Dermis blood vessel endothelial cell (primary cell): ENCODE measurements at places on chromosomes 4 and X. TPM values are rescaled to one million over a fixed set of nuclear protein-coding genes. Genes with fewer than 3 reads are reported as not detected.

HGFAC gene
- total RNA-seq, result 0.28 and 0.51 TPM in 2 replicates

MAGEE1 gene
- total RNA-seq, result 0.68 and 1.2 TPM in 2 replicates

DMRTC1 gene
- total RNA-seq, result not detected in 2 replicates

FGF13 gene
- 17.9 and 26.5 TPM in 2 replicates for total RNA-seq

DCX gene
- total RNA-seq, result not detected in 2 replicates

SYN1 gene
- 0.05 TPM in 1 of 2 replicates, not detected in the other for total RNA-seq

TTC29 gene
- total RNA-seq, result not detected in 2 replicates

DNA sequence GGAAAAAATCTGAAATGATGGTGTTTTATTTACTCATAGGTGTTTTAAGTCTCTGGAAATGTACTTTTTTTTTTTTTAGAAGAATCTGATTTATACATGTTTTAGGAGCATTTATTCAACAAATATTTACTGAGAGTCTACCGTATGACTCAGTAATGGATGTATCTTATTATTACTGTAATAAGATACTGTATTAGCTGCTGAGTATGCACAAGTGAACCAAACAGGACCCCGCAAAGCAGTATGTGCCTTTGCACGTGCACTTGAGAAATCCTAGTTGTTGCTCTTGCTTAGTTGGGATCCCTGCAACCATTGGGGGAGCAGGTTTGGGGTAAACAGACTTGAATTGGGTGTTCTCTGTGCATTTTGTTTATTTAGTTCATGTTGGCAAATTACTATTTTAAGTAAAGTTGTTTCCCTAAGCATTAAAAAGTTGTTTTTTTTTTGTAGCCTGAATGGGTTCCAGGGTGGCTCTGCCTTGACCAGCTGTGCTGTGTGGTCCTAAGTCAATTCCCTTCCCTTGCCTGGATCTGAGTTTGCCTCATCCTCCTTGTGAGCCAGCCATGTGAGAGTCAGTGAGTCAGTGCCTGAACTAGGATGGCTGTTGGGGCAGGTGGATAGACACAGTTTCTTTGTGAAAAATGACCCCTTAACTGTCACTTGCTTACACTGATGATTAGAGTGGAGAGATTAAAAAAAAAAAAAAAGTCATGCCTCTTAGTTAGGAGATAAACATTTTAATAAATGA lies 27.7 kb downstream of the DCUN1D4 start:
- no peak for DNase-seq

- DNase-seq, result peak; percentile 58
These were observed at the start of gene STOX2 for GRCh38 chr4:183905081-183905592. TSS of gene STOX2 (plus strand) at chr4:183905307. CDS start at chr4:183906791, 1,484 bp downstream.

- no peak for DNase-seq
These were observed 1492.7 kb upstream of the IGFBP7 start for GRCh38 chr4:58602731-58603359.

- DNase-seq, result no peak
These were observed 6.0 kb downstream of the P2RY4 start for GRCh38 chrX:70254063-70254400.

DNA sequence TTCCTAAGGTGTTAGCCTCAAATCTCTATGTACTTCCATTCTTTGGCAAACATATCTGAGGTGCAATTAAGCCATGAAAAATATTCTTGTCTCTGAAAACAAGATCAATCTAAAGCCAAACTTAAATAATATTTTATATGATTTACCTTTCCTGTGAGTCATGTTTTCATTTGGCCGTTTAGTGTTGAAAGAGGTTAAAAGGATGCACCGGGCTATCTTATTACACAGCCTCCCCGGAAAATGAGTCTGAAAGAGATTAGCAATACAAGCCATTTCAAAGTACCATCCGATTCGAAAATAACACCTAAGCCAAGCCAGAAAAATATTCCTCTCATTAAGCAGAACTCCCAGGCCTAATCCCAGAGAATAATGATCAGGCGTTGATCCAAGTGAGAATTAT lies 161.5 kb upstream of the EPHA5 start:
- no peak for DNase-seq

GRCh38 chrX:69079268-69079667 lies 86.0 kb downstream of the PJA1 start:
- no peak for DNase-seq

- no peak for DNase-seq
These were observed 43.9 kb upstream of the GC start for GRCh38 chr4:71827826-71828225.

DNA sequence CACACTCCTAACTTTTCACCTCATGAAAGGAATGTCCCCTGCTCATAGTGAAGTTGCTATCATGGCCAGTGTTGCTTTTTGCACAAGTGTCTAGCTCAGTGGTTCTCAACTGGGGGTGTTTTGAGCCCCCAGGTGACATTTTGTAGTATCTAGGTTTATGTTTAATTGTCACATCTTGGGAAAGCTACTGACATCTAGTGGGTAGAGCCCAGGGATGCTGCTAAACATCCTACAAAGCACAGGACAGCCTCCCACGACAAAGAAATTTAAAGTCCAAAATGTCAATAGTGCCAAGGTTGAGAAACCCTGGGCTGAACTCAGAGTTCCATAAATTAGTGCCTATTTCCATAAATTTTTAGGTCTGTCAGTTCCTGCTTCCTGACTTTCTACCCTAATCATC lies 70.7 kb upstream of the HCCS start:
- DNase-seq, result no peak

DNA sequence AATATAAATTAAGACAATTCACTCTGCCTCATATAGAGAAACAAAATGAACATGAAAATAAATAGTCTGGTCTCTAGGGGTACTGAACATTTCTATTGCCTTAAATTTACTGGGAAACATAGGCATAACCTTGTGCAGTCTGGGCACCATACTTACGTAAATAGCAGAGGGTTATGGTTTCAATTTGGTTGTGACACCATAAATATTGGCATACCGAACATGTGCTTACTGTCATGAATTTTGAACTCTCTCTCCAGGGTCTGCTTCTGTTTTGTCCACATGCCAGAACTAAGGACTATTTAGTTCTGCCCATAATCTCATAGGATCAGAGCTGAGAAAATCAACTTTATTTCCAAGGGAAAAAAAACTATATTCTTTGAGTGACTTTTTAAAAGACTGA lies 17.6 kb downstream of the PDGFC start:
- DNase-seq, result no peak

DNA sequence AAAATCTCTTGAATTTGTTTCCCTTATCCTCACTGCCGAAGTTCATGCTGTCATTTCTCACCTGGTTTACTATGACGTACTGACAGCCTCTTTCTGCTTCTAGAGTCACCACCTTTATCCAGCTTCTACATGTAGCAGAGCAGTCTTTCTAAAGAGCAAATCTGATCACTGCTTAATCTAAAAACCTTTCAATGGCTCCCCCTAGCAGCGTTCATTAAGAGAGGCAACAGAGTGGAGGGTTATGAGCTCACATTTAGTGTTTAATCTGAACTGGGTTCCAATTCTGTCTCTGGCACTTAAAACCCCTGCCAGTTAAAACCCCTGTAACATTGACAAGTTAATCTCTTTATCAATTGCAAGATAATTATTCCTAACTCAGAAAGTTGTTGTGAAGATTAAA lies 4.4 kb downstream of the RBPJ start:
- DNase-seq, result peak; percentile 36

- peak; percentile 50 for DNase-seq
These were observed 89.5 kb upstream of the VEGFC start for GRCh38 chr4:176882206-176882605.

- DNase-seq, result no peak
These were observed 165.6 kb upstream of the GLRA2 start for GRCh38 chrX:14363728-14364127.

GRCh38 chrX:12984603-12985319 lies 9.9 kb downstream of the TMSB4X start:
- DNase-seq, result peak; percentile 94

DNA sequence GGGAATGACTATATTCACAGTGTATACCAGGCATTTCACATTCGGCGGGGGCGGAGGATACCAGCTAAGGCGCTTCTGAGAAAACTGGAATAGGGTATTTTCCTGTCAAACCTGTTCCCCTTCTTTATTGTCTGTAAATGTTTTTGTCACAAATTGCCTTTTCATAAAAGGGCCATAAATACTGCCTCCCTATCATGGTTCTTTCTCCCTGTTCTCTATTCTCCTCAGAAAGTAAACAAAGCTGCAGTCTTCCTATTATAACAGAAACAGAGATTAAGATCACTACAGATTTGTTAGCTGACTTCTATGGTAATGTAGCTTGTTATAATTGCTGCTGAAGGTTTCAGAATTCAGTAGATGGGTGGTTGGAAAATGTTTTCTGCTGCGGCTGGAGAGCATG lies 32.2 kb downstream of the MID2 start:
- no peak for DNase-seq

DNA sequence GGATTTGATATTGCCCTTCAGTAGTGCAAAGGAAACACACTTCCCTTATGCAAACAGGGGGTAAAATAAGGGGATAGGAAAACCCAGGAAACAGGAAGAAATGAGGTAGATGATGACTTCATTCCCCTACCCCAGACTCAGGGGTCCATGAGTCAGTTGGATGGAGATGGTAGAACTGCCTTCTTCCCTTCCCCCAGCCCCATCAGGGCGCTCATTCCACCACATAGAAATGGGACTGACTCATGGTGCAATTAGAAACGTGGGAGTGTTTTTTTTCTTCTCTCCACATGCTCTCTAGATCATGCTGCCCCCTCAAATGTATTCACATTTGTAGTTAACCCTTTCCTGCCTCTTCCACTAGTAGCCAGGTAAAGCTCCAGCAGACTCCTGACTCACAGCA lies 23.1 kb upstream of the ARMCX2 start:
- DNase-seq, result no peak

DNA sequence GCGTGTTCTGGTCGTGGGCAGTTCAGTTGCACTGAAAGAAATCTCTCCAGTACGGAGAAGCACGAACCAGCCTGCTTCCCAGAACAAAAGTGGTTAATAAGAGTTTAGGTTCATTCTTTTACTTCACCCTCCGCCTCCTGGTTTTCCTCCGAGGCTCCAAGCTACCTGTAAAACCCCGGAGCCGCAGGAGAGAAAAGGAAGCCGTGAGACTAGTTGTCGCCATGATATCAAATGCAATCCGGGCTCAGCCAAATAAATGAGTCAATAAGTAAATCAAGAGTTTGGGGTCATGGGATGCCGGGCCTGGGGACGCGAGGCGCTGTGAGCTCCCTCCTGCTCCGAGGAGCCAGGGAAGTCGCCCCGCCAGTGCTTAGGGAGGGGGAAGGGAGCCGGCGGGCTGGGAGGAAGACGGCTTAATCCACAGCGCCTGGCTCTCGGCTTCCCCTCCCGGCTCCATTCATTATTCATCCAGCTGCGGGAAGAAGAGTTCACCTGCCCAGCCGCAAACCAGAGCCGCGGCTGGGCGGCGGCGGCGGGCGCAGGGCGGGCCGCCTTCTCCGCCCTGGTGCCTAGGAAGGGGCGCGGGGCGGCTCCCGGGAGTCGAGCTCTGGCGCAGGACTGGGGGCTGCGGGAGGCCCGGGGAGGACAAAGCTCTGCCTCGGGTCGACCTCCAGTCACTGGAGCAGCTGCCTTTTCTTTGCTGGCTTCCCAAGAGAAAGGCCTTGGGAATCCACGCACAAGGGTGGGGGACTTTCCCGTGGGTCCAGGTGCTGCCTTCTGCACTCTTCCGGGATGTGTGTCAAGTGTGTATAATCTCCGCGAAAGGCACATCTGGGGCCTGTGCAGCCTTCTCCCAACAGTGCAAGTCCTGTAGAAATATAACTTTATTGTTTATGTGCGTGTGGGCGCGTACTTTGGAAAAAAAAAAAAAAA lies 1.7 kb downstream of the FRAS1 start:
- DNase-seq, result peak; percentile 42

GRCh38 chr4:157389741-157390140 lies 169.2 kb downstream of the GRIA2 start:
- DNase-seq, result no peak

DNA sequence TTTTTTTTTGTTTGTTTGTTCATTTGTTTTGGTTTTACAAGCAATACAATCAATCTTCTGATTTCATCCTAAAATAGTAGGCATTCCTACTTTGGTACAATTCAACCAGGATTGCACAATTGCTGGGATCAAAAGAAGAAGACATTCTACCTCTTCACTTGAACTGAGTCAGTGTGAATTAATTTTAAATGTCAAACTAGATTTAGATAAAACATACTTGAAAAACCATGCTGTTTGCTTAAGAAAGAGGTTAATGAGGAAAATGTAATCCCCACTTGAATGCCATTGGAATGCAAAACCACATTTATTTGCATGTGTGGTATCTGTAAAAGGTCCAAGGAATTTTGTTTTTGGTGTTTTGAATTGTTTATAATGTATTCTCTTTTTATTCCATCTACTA lies 40.5 kb downstream of the HAND2 start:
- DNase-seq, result no peak

DNA sequence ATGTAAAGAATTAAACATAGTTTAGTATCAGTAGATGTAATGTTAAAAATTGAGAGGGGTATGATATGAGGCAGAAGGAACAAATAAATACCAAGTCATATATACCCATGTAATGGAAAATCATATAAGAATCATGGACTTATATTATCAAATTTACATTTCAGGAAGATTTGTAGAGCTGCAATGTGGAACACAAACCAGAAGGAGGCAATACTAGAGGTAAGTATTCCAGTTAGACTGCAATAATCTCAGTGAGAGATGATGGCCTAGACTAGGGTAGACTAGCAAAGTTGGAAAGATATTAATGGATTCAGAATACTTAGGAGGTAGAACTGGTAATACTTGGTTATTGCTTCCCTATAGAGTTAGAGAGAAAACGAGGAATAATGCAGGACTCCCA lies 603.0 kb upstream of the KLHL4 start:
- DNase-seq, result no peak

DNA sequence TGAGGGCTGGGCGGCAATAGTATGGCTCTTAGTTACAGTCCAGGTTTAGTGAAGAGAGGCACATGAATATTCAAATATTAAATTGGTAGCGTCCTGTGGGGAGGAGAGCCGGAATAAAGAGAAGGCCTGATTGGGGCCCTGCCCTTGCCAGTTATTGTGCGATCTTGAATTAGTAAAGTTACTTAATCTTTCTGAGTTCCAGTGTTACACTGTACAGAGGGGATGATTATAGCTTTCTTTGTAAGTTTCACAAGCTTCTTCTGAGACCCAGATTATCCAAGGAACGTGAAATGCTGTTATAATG lies 1.2 kb downstream of the METAP1 start:
- no peak for DNase-seq

- no peak for DNase-seq
These were observed 213.4 kb upstream of the ARSJ start for GRCh38 chr4:114192854-114193253.

GRCh38 chrX:136259543-136259942 lies 8.3 kb upstream of the MAP7D3 start:
- DNase-seq, result peak; percentile 86

DNA sequence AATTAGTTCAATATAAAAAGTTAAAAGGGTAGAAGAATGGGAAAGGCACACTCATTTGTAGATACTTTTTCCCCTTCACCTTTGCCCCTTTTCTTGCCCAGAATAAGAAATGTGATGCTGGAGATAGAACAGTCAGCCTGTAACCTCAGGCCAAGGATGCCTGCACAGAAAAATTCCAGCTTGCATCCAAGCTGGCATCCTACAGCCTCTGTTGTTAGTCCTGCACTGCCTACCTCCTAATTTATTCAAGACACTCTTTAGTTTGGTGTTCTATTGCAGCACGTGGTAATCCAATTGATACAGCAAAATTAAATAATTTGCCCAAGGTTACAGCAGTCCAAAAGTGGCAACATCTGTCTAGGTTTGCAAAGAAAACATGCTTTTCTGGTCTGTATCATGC lies 9.7 kb upstream of the USO1 start:
- DNase-seq, result no peak

- no peak for DNase-seq
These were observed 84.6 kb downstream of the TSPAN5 start for GRCh38 chr4:98573791-98574190.
